Hematopoietic multipotent progenitor cell treated with erythropoietin and hydrocortisone succinate and interleukin-3 and kit ligand, for 6 days (in vitro differentiated cells): ENCODE measurements at places on chromosomes 3 and 15.

DNA sequence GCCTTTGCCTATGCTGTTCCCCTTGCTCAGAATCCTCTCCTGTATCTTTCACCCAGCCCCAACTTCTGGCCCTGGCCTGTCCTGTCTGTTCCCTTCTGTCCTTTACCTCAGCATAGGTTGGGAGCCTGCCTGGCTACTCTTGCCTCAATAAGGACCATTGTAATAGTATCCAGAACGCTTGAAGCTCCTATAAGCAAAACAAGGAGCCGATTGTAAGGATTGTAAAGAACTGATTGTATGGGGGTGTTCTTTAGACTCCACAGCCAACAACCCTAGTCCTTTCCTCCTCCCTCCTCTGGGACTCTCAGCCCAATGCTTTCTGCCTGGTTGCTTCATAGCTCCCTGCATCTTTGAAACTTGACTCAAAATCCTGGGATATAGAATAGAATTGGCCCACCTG lies 18.7 kb upstream of the RAD54L2 start:
- DNase-seq: no peak

- DNase-seq: no peak
Measured at GRCh38 chr3:31384117-31384516, 148.6 kb upstream of the STT3B start.

- DNase-seq: no peak
Measured at GRCh38 chr3:98770261-98771039, 7.3 kb downstream of the ST3GAL6 start.

GRCh38 chr15:35005933-35006332 lies 17.8 kb upstream of the ZNF770 start:
- no peak for DNase-seq

DNA sequence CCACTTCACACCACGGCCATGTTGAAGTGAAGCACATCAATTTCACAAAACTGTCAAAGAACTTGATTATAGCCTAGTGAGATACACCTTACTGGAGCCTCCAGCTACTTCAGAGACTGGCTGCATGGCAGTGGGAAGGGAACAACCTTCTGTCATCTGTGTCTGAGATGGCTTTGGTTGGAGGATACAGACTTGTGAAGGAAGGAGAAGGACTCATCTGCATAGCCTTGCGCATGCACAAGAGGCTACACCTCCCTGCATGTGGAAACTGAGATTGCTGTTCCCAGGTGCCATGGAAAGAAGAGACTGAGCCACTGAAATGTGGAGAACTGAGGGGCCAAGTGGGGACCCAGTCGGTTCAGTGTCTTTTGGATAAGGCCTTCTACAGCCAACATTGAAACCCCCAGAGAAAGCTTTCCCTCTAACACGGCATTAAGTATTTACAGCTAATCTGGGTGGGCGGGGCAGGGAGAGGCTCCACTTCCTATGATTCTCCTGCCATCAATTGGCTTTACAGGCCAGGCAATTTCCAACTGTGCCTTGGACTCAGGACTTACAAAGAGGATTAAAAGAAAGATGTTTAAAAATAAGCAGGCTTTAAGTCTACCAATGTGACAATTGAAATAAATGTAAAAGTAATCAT lies 58.8 kb downstream of the IL16 start:
- DNase-seq: no peak

- DNase-seq: no peak
Measured at GRCh38 chr3:186456731-186457191, 87.4 kb downstream of the CRYGS start.

DNA sequence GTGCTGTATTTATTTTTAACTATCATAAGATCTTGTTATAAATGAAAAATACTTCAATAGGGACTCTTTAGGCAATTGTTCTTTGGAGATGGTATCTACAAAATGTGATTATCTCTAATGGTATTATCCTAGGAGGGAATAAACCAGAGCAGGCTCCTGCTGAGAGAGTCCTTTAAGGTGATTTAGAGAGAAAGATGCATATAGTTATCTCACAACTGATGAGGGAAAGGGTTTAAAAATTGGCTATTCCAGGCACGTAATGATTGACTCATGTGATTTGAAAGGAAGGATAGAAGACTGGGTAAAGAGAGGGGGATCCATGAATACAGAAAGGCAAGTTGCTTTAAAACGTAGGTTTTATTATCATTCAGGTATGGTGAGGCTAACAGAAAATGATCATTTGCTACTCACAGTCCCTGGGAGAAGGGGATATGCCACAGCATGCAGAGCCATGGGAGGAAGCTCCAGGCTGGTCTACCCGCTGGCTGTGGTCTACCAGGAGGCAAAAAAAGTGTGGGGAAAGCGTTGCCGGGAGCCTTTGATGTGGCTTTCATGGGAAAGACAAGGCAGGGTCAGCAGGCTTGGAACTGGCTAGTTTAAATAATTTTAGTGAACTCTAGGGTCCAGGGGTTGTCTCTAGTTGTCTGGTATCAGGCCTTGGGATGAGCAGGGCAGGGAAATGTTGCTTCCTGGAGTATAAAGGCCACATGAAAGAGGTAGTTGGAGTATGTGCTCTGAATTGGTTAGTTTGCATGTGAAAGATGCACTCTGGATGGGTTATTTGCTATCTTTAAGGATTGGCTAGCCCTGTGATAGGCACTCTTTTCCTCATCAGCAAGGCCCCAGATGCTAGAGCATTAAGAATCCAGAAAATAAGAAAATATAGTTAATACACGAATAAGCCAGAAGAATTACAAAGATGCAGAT lies 798.4 kb upstream of the GRM7 start:
- DNase-seq: no peak

- no peak for DNase-seq
Measured at GRCh38 chr15:48984811-48985352, 21.2 kb upstream of the SHC4 start.

DNA sequence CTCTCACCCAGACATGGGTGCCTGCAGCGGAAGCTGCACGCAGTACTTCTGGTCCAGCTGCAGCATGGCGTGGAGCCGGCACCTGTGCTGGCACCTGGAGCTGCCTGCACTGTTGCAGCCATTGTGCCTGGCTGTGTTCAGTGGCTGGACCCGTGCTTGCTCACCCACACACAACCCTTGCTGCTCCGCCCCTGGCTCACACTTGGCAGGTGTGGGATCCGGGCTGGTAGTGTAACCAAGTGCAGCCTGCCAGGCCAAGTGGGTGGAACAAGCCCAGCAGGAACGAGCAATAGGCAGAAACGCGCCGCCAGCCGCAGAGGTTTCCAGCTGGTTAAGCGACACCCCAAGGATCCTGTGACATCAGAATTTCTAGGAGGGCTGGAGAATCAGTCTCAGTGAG lies 11.2 kb upstream of the SCAPER start:
- no peak for DNase-seq

GRCh38 chr15:101124731-101125451 lies 127.0 kb downstream of the CHSY1 start:
- peak; percentile 21 for DNase-seq

DNA sequence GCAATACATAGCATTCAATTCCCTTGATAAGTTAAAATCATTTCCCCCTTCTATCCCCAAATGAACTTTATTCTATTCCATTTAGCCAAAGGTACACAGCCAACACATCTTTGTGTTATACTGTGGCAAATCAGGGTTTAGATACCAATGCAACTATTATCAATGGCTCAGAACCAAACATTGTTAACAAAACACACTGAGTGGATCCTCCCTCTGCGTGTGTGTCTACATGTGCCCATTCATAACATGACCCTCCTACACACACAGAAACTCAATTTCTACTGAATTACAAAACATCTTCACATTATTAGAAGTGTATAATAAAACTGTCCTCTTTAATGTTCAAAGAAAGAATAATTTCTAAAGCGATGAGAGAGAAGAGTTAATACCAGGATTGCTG lies 1.3 kb downstream of the TTBK2 start:
- peak; percentile 20 for DNase-seq

DNA sequence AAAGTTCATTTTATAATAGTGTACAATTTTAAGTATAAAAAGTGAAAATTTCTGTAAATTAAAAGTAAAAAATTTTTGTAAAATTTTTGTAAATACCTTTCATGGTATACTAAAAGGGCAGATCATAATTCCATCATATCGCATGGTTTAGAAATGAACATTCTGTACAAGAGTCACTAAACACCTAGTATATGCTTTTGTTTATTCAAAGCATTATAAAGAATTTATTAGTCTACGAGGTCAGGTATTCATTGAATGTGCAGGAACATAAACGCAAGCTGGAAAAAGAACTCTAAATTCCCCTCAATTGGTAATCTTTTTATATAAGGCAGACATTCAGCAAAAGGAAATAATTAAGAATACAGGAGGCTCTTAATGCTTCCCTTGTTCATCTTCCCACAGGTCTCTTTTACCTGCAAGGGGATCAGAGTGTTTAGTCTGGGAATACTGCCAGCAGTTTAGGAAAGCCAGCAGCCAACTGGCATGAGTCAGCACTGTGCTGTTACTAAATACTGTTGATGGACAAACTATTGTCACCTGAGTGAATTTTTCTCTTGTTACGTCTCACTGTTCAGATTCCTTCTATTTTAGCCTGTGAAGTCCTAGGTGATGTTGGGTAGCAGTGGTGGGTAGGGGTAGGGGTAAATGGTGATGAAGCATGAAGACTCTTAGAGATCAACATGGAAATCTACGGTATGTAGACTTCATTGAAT lies 70.1 kb downstream of the UQCC5 start:
- no peak for DNase-seq

GRCh38 chr15:29090617-29091466 lies 178.8 kb downstream of the NSMCE3 start:
- peak; percentile 66 for DNase-seq

- no peak for DNase-seq
Measured at GRCh38 chr3:177249203-177249602, 51.9 kb upstream of the TBL1XR1 start.
